ENCODE measurements at places on chromosomes 6 and 20.

DNA sequence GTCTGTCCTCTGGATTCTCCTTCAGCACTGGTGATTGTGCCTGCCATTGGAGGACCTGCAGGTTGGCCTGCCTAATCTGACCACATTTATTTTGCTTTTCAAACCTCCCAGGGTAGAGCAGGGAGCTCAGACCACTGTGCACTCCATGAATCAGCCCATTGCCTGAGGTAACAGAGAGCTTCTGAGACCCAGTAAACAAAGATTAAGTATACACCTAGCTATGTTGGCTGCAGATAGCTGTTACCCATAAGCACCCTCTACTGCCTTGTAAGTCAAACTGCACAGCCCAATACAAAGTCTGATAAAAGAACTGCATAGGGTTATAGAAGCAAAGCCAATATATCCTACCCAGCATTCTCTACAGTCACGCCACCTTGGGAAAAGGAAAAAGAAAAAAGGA is 338.7 kb downstream of the HTR1B start:
- DNase-seq, result no peak

- no peak for DNase-seq
Measured at GRCh38 chr6:5053038-5053437, 32.1 kb upstream of the PPP1R3G start.

DNA sequence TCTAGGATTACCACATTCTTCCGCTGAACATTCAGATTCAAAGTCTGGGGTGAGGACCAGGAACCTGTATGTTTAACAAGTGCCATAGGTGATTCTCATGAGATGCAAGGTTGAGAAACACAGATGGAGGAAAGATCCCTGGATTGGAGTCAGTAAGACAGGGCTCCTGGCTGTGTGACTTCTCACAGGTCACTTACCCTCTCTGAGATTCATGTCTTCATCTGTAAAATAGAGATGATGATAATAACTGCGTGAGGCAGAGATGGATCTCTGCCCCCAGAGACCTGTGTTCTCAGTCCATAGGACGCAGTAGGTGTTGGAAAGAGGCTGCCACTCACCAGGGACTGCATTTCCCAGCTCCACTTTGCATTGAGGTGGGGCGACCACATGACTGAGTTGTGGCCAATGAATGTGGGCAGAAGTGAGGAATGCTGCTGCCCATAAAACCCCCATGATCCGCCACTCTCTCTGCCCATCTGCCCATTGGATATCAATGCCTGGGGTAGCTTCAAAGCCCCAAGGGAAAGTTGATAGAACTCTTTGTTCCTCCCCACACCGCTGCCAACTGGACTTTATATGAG is 13.6 kb upstream of the GDAP1L1 start:
- DNase-seq, result no peak

DNA sequence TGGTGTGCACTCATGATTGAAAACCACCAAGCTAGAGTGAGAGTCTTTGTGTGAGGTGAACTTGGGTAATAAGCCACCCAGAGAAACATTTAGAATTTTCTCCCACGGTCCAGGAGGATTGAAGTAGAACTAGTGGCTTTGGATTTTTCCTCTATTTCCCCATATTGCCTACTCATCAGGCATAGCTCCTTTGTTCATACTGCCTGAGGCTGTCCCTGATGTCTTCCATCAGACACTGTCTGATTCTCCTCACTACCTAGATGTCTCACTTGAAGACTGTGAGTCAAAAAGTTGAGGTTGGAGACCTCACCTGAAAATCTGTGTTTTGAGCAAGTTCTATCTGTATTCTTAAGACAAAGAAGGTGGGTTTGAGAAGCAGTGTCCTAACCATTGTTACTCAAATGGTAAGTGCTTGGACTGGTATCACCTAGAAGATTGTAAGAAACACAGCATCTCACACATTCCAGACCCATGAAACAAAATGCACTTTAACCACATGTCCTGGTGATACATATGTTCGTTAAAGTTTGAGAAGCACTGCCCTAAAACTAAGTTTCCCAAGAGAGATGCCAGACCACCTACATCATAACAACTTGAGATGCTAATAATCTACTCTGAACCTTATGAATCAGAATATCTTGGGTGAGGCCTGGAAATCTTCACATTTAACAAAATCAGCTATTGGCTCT is 523.4 kb upstream of the BTBD3 start:
- no peak for DNase-seq

DNA sequence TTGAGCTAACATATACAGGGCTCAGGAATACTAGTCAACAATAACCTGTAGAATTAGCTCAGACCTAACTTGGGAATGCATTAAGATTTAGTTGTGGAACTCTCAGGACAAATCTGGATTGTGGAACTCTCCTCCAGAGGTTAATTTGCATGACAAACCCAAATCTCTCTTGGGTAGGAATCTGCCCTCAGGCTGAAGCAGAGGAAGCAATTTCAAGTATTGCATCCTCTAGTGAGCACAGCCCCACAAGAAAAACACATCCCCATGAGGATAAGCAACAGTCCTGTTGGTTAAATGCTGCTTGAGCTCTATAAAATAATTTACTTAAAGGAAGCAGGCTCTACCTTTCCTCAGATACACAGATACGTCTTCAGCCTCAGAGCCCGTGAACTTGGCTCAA is 170.9 kb upstream of the STXBP5 start:
- DNase-seq, result peak; percentile 9

- DNase-seq, result no peak
Measured at GRCh38 chr6:15363523-15364400, 117.9 kb downstream of the JARID2 start.

GRCh38 chr6:161890832-161891297 is 617.0 kb upstream of the AGPAT4 start:
- DNase-seq, result no peak

DNA sequence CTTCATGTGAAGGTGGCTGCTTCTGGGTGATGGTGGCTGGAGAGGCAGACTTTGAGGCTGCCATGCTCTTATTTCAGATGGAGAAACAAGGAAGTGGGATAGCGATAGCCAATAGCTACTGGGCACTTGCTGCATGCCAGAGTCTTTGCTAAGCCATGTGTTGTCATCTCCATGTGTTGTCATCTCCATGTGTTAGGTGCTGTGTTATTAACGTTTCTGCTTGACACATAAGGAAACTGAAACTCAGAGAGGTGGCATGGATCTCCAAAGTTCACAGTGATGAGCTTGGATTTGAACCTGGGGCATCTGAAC is 16.9 kb downstream of the KIAA1755 start:
- DNase-seq, result no peak

DNA sequence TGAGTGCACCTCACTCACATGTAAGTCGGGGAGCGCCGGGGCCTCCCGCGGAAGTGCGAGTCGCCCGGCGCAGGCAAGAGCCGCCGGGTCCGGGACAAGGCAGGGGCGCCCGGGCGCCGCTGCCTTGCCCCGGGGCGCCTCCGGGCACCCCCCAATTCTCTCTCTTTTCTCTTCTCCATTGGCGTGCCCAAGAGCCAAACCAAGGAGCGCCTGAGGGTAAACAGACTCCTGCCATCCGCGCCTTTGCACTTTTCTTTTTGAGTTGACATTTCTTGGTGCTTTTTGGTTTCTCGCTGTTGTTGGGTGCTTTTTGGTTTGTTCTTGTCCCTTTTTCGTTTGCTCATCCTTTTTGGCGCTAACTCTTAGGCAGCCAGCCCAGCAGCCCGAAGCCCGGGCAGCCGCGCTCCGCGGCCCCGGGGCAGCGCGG is 36.8 kb downstream of the GNAS start:
- no peak for DNase-seq

DNA sequence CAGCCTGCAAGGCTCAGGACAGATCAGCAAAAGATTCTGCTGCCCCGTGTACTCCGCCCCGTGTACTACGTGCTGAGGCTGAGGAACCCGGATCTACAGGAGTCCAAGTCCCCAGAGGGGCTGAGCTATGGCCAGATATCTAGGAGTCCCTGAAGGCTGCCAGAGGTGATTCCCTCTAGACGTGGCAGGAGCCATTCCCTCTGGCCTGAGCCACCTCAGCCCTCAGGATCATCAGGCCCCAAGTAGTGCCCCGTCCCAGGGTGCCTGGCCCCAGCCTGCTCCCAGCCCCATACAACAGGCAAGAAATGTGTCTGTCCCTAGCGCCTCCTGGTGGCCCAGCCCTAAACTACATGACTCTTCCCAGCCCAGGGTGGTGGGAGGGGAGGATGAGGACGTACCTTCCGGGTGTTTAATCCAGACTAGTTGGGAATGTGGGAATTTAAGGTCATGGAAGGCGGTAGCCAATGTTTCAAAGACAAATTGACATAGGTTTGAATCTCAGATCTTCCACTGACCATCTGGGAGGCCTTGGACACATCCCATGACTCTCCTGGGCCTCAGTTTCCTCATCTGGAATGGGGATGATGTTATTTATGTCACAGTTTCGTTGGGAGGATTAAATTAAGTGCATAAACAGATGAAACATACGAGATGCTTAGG is 49.4 kb upstream of the PTPN1 start:
- peak; percentile 87 for DNase-seq

DNA sequence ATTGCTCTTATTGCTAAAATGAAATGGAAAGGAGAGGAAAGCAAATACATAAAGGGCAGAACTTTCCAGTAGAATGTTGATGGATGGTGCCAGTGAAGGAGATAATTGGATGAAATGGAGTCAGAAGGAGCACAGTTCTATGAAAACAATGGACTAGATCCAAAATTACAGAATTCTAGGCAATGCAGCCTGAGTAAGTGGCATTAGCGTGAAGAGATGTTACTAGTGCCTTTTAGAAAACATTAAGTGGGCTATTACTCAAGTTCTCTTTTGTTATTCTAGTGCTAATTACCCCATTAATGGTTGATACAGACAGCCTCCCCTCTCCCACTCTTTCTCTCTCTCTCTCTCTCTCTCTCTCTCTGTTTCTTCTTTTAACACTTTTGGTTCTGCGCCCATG is 209.5 kb upstream of the RGS17 start:
- DNase-seq, result no peak

DNA sequence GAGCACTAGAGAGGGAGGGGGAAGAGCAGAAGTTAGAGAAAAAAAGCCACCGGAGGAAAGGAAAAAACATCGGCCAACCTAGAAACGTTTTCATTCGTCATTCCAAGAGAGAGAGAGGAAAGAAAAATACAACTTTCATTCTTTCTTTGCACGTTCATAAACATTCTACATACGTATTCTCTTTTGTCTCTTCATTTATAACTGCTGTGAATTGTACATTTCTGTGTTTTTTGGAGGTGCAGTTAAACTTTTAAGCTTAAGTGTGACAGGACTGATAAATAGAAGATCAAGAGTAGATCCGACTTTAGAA is 2.0 kb downstream of the ID4 start:
- no peak for DNase-seq

GRCh38 chr6:170172825-170173256 is 118.0 kb downstream of the DLL1 start:
- DNase-seq, result no peak

GRCh38 chr20:53622247-53623133 is 28.9 kb upstream of the ZNF217 start:
- no peak for DNase-seq

DNA sequence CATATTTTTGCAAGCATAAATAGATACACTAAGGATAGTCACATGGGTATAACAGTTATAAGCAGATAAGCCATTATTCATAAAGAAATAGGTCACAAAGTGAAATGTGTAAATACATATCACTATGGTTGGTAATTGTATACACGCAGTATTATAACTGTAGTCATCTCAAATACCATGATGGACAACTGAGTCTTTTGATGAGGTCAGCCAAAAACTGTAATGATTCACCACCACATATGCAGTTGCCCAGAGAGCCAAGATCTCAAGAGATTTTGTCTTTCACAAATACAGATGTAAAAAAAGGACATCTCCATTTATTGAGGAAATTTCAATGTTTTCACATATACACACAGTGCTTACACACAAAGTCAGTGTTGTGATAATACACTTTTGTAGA is 28.3 kb downstream of the ZNF292 start:
- no peak for DNase-seq

- peak; percentile 82 for DNase-seq
Measured at GRCh38 chr6:158835616-158836221, 16.6 kb upstream of the EZR start.

GRCh38 chr6:53466257-53466656 is 78.6 kb downstream of the GCLC start:
- no peak for DNase-seq

DNA sequence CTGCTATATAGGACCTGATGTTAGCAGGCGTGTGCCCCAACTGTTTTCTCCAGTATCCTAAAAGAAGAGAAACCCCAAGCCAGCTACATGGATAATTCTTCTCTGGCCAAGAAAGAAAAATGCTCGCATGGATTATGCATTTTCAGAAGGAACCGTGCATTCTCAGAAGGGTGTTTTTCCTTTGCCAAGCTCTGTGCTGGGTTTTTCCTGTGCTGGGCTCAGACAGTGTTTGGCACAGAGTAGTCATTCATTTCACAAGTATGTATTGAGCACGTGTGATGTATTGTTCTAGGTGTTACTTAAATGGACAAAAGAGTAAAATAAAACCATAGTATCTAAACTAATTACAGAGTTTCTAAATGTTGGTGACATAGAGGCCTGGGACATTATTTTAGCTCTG is 62.7 kb upstream of the ZNF133 start:
- DNase-seq, result no peak

GRCh38 chr20:57399587-57400155 is 8.5 kb downstream of the RBM38 start:
- DNase-seq, result no peak

GRCh38 chr20:32967961-32968457 is 36.2 kb downstream of the SUN5 start:
- DNase-seq, result no peak

DNA sequence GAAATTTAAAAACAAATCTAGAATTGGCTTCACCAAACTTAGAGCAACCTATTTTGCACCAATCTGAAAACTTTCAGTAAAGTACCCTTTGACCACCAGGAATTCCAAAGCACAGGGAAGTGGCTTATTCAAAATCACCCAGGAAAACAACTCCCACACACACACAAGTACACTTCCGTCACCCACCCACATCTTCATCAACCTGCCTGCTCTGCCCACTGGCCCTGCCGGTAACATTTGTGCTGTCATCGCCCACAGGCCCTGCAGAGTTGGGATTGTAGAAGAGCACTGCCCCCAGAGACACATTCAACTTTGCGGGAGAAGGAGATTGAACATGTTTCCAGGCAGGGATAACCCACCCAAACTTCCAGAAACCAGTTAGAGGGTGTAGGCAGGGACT is 19.3 kb upstream of the SCML4 start:
- DNase-seq, result peak; percentile 52

DNA sequence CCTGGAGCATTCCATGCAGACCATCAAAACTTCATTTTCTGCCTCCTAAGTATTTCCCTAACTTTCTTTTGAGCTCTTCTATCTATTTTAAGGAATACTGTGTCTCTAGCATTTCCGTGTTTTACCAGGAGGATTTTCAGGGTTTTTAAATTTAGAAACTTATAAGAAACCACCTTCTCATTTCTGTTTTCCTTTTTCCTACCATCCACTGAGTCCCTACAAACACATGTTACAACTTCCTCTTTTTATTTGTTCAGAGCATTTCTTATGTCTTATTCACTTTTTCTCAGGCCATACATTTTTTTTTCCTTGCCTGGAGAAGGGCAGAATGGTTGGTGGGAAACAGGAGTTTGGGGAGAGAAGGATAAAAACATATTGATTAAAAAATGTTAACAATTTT is 130.0 kb upstream of the BMP5 start:
- no peak for DNase-seq

GRCh38 chr20:32772046-32772445 is 9.9 kb downstream of the DNMT3B start:
- no peak for DNase-seq

- DNase-seq, result no peak
Measured at GRCh38 chr6:106453756-106454367, 93.3 kb downstream of the CRYBG1 start.

GRCh38 chr20:44196271-44196670 is 9.3 kb upstream of the JPH2 start:
- DNase-seq, result no peak

- no peak for DNase-seq
Measured at GRCh38 chr6:28215425-28215824, 9.7 kb upstream of the ZSCAN9 start.

Data from thyroid gland (tissue), 4 donors.